ENCODE measurements at places on chromosomes 2 and 18. TPM values are rescaled to one million over a fixed set of nuclear protein-coding genes. Genes with fewer than 3 reads are reported as not detected.

The SLC5A7 gene
- not detected for total RNA-seq

The EIF2AK2 gene
- total RNA-seq = 38.8 TPM

The SERPINB2 gene
- 67.6 TPM for total RNA-seq

The MAIP1 gene
- 5.6 TPM for total RNA-seq

The SIX3 gene
- total RNA-seq = not detected

The CD207 gene
- not detected for total RNA-seq

The KIF1A gene
- total RNA-seq = under 0.01 TPM

The QPCT gene
- total RNA-seq = 1.7 TPM

The PSMA8 gene
- not detected for total RNA-seq

The RAMP1 gene
- total RNA-seq = 3.1 TPM

- no peak for DNase-seq
Measured at GRCh38 chr18:8468191-8468590, 141.0 kb upstream of the RAB12 start.

DNA sequence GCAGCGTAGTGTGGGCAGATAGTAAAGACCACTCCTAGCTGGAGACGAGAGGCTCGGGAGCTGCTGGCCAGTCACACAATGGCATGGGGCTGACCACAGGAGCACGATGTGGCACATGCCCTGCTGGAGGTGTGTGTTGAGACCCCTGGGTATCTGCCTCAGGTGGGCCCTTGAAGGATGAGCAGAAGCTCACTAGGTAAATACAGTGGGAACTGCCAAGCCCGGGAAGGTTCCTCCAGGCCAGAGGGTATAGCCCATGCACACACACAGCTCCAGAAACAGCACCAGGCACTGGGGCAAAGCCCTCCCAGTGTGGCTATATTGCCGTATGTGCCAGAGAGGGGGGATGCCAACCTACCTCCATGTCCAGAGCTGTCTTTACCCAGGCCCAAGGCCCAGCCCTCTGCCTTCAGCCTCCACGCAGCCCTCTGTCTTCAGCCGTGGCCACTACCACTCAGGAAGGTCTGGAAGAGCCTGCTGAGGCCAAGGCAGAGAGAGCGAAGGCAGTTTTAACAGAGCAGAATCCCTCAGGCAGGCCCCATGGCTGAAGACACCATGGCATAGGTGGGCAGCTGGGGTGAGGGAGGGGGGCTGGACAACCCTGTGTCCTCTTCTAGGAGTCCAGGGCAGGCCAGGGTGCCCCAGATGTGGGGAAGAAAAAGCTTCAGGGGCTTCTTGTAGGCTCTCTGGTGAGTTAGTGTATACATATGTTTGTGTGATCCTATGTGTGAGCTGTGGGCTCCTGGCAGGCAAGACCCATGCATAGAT, 7.0 kb upstream of the ARID5A start:
- DNase-seq = no peak

DNA sequence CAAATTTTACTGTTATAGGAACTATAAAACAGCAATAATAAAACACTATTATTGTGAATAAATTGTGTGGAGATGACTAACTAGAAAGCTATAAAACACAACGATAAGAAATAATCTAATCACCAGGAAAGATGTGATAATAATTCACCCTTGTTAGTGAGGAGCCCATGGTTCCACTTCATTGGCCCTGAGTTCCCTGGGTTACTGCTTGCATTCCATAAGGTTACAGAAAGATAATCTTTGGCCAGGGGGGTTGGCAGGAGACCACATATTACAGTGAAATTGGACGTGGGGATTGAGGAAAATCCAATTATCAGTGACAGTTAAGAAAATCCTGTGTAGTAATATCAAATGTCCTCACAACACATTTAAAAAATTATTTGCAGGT, 2.5 kb upstream of the CPO start:
- peak; percentile 73 for DNase-seq

GRCh38 chr2:50049267-50049666, 895.0 kb upstream of the FSHR start:
- no peak for DNase-seq

GRCh38 chr2:40036241-40036640, 257.2 kb upstream of the THUMPD2 start:
- no peak for DNase-seq

DNA sequence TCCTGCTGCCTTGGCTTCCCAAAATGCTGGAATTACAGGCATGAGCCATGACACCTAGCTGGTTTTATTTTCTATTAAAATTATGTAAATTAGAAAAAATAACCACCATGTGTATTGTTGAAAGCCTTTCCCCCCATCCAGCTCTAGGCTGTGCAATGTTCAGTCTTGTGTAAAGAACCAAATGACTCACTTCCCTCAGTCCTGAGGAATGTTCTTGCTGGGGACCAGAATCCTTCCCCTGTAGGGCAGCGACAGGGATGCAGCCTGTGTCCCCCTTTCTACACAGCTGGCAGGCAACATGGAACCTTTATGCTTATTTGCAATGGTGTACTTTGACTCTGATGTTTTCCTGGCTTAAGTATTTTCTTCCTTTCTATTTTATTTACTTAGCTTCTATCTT, 29.4 kb downstream of the AOX1 start:
- peak; percentile 62 for DNase-seq

DNA sequence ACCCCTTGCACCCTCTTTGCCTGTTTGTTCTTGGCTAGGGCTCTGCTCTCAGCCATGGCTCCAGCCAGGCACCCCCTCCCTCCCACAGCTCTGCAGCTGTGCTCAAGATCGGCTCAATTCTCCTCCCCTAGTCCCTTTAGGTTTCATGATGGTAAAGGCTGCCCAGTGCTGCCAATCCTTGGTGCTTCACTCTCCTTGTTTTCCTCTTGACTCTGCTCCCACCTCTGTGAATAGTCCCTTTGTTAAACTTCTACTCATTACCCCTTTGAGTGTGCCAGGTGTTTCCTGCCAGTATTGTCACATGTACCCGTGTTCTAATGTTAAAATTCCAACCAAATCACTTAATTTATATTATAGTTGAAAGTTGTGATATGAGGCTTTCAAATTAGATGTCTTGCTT, 101.0 kb upstream of the CERS6 start:
- DNase-seq = no peak

- DNase-seq = no peak
Measured at GRCh38 chr2:32617599-32618189, 10.2 kb upstream of the TTC27 start.

- DNase-seq = peak; percentile 56
Measured at GRCh38 chr2:207993151-207993763, 32.1 kb downstream of the PLEKHM3 start.

- peak; percentile 17 for DNase-seq
Measured at GRCh38 chr18:57466307-57466706, 31.1 kb downstream of the ONECUT2 start.

GRCh38 chr18:26309281-26309680, 83.0 kb downstream of the TAF4B start:
- peak; percentile 77 for DNase-seq

- DNase-seq = no peak
Measured at GRCh38 chr2:179580378-179581146, 280.9 kb downstream of the ZNF385B start.

GRCh38 chr2:174518395-174518794, 31.6 kb upstream of the GPR155 start:
- DNase-seq = no peak

- DNase-seq = no peak
Measured at GRCh38 chr2:53227535-53227934, 540.1 kb upstream of the CHAC2 start.

GRCh38 chr2:225120186-225120585, 77.9 kb upstream of the DOCK10 start:
- peak; percentile 65 for DNase-seq

GRCh38 chr2:221204699-221205098, 367.4 kb downstream of the EPHA4 start:
- DNase-seq = no peak

DNA sequence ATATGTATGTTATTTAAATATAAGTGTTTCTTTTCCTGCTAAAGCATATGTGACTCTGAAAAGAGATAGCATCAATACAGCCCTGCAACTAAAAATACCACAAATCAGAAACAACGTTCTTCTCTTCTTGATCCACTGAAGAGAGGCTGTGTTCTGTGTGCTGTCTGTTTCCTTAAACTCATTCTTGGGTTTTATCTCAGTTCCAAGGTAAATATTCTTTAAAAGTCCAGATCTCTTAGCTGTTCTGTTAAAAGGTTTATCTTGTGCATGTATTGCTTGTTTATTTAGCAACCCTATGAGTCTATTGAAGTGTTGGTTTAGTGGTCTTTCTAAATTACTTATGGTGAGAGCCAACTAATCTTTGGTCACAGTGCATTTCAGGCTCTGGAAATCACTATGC, 173.3 kb upstream of the NT5C1B start:
- peak; percentile 41 for DNase-seq
